ENCODE measurements at places on chromosomes 5 and 9.

GRCh38 chr9:82456642-82457041 lies 468.1 kb downstream of the SPATA31D1 start:
- no peak for DNase-seq

DNA sequence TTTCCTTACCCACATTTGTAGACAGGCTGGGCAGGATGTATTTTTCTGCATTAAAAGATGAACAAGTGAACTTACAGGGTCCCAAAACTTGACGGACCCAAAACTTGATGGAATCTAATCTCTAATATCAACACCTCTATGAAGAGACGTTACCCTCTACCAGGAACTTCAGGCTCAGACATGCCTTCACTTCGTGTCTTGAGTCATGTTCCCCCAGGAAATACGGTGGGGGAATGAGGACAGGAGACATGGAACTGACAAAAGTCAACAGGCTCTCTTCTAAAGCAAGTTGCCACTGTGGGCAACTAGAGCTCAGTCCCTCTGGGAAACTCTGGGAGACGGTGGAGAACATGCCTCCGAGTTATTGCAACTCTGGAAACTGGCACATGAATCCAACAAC lies 196.1 kb downstream of the PAPPA start:
- no peak for DNase-seq

GRCh38 chr9:16704116-16705110 lies 166.1 kb downstream of the BNC2 start:
- DNase-seq = peak; percentile 24

DNA sequence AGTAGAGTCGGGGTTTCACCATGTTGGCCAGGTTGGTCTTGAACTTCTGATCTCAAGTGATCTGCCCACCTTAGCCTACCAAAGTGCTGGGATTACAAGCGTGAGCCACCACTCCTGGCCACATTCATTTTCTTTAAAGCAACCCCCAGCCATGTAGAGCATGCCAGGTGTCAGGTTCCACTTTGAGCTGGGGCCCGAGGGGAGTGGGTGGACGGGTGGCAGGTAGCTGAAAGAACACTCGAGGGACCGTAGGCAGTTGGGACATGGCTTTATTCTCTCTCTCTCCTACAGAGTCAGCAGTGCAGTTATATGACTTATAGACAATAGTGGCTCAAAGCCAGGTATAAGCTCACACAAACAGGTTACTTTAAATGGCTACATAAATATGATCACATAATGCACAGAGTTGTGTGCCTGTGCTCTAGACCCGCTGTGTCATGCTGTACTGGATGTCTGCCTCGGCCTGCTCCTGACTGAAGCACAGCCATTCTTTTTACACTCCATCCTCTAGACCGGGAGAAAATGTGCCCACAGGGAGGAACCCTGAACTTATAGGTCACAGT lies 60.5 kb upstream of the FAM120A start:
- no peak for DNase-seq

DNA sequence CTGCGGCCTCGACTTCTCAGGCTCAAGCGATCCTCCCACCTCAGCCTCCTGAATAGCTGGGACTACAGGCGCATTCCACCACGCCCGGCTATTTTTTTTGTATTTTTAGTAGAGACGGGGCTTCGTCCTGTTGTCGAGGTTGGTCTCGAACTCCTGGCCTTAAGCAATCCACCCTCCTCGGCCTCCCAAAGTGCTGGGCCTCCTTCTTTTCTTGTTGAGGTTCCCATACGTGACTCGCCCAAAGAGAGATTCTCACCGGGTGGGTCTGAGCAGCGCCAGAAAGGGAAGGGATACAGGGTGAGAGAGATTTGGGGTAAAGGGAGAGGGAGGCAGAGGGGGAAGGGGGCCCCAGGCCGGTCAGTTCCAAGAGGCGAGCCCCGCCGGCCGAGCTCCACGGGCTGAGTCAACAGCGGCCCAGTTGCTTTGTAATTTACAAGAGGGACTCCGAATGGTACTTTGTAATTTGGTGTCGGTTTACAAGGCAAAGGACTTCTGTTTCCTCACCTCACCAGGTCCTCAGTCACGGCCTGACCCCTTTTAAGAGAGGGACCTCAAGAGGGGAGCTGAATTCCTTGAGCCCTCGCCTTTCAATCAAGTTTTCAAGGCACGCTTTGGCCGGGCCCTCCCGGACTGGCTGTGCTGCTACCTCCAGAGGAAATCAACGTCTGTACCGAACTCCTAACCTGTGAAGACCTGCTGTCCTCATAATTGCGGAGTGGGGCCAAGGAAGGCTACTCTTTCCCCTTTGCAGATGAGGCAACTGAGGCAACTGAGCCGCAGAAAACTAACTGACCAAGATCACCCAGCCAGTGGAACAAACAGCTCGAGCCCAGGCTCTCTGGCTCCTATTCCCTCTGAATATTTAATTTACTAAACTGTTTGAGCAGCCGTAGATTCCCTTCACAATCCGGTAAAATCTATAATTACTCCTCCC lies 3.3 kb upstream of the DMRT2 start:
- no peak for DNase-seq

- no peak for DNase-seq
These were observed 101.9 kb downstream of the CD180 start for GRCh38 chr5:67094476-67095300.

DNA sequence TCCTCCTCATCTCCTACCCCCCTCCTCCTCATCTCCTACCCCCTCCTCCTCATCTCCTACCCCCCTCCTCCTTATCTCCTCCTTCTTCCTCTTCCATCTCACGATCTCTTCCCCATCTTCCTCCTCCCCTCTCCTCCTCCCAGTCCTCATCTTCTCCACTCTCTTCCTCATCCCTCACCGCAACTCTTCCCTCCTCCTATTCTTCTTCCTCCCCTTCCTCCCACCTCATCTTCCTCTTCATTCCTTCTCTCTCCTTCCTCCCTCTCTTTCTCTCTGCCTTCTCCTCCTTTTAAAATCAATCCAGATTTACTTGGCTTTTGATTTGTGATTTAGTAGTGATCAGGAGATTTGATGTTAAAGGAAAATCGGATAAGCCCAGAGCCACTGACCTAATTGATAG lies 15.0 kb upstream of the BOD1 start:
- DNase-seq = no peak

All from thoracic aorta (tissue), 2 donors.